D721Med (cell line): ENCODE measurements at places on chromosomes 6 and 20.

GRCh38 chr20:59948212-59948611 lies 8.0 kb downstream of the FAM217B start:
- DNase-seq = no peak

DNA sequence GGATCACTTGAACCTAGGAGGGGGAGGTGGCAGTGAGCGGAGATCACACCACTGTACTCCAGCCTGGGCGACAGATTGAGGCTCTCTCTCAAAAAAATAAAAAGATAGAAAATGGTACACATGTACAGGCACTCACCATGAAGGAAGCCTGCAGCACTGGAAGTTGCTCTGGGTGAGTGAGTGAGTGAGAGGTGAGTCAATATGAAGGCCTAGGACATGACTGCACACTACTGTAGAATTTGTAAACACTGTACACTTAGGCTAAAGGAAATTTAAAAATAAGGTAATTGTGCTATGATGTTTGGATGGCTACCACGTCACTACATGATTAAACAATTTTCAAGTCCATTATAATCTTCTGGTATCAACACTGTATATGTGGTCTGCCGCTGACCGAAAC lies 216.2 kb downstream of the FOXC1 start:
- no peak for DNase-seq

GRCh38 chr6:118146584-118146983 lies 239.5 kb downstream of the SLC35F1 start:
- no peak for DNase-seq

DNA sequence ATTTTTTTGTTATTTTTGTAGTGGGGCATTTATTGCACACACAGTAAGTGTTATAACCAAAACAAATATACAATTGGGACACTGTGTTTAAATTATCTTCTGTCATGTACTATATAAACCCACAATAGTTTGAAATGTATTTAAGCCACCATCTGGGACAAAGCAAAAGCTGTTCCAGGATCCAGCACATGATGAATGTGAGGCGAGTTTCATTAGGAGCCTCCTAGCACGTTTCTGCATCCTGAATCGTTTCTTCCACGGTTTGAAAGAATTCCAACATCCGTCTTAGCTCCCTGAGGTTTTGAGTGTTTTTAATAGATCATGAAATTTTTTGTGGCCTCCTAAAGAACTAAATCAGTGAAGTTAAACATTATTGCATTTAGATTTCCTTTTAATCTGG lies 65.8 kb downstream of the EYA4 start:
- no peak for DNase-seq

- no peak for DNase-seq
Measured at GRCh38 chr6:137952247-137952646, 85.2 kb downstream of the TNFAIP3 start.
